Adipocyte (in vitro differentiated cells): ENCODE measurements at places on chromosomes 5 and 9.

DNA sequence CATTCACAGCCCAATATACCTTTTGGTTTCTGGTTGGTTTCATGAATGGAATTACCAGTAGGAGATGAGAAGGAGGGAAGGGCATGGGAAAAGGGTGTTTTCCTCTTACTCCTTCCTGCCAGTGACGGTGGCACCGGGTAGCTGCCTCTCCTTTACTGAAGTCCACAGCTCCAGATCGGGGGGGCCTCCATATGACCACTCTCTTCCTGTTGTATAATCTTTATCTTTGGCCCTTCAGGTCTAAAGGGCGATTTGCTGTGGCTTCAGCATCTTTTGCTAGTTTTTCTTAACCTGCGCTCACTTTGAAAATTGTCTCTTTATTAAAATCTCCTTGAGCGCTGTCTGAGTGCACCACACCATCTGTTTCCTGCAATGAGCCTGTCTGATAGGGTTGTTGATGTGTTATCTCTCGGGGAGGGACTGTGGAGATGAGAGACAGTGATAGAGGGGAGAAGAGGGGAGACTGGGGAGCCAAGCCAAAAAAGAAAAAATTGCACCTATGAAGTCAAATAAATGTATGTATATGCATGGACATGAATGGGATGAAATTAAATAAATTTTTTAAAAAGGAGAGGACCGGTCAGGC is 449.3 kb upstream of the KLF4 start:
- DNase-seq, result no peak

- peak; percentile 13 for DNase-seq
Measured at GRCh38 chr9:125797930-125798329, 50.8 kb downstream of the PBX3 start.

DNA sequence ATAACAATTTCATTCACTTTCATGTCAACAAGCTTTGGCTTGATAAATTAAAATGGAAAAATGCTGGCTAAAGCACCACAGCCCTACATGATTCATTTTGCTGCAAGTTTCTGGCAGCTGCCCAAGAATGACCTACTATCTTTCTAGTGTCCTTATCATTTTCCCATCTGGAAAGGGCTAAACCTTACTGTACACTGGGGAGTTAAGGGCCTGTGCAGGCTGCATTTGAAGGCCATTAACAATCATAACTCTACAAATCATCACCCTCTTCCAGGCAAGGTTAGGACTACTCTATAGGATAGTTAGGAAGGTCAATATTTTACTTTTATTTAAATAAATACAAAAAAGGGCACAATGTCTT is 579.7 kb upstream of the ZNF608 start:
- DNase-seq, result peak; percentile 81

- DNase-seq, result peak; percentile 90
Measured at GRCh38 chr5:110087829-110088228, 398.1 kb downstream of the MAN2A1 start.

GRCh38 chr9:7622481-7622880 is 177.1 kb downstream of the DMAC1 start:
- no peak for DNase-seq
